ENCODE measurements at places on chromosomes 5 and 9. TPM values are rescaled to one million over a fixed set of nuclear protein-coding genes. Genes with fewer than 3 reads are reported as not detected.

DNA sequence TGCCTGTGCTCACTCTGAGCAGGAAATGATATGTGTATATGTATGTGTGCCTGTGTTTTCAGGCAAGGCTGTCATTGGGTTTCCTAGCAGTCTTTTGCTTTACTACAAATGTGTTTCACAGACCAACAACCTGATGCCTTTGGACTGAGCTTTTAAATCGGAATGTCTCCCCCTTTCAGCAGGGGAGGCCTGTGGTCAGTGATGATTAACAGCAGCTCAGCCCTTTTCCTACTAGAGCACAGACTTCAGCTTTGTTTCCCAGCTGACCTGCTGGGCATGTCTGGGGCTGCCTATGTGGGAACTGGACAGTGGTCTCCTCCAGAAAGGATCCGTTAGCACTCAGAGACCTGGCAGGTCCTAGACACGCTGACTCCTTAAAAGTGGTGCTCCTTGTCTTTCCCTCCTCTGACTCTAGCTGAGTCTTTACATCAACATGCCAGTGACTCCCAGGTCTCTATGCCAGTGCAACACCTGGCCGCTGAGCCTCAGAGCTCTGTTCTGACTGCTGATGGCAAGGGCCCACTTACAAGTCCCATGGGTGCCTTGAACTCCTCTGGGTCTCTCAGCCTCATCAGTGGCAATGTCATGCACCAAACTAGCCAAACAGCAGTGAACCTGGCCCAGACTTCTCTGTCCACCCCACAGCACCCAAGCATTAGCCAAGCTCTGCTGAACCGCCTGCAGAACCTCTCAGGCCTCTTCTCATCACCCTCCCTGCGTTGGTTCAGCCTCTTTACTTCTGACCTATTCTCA lies 7.7 kb downstream of the MACROH2A1 start:
- no peak for DNase-seq
- peaks cover under 1% of the 10 kb centered on the region for H3K4me1 ChIP-seq
- H3K27me3 ChIP-seq: no peaks in the 10 kb centered on the region
- peaks cover 52% of the 10 kb centered on the region for H3K36me3 ChIP-seq
- H3K4me3 ChIP-seq: no peak overlapping the region
- no peak overlapping the region for H3K27ac ChIP-seq

GRCh38 chr9:16825971-16826625 lies 44.4 kb downstream of the BNC2 start:
- DNase-seq: no peak
- H3K36me3 ChIP-seq: no peaks in the 10 kb centered on the region
- H3K4me1 ChIP-seq: no peaks in the 10 kb centered on the region
- H3K4me3 ChIP-seq: no peak overlapping the region
- no peaks in the 10 kb centered on the region for H3K27me3 ChIP-seq

GRCh38 chr9:134811079-134811672 lies 69.4 kb upstream of the FCN2 start:
- H3K4me1 ChIP-seq: no peaks in the 10 kb centered on the region
- no peak overlapping the region for H3K4me3 ChIP-seq
- H3K36me3 ChIP-seq: no peaks in the 10 kb centered on the region
- DNase-seq: no peak
- H3K27ac ChIP-seq: no peak overlapping the region
- H3K27me3 ChIP-seq: no peaks in the 10 kb centered on the region

The PRRT1B gene
- not detected for total RNA-seq

The COL27A1 gene
- 0.30 TPM for total RNA-seq

The PCDHA13 gene
- not detected for total RNA-seq

The MCTP1 gene
- total RNA-seq: 2.9 TPM
